ENCODE measurements at places on chromosomes 3 and 15. TPM values are rescaled to one million over a fixed set of nuclear protein-coding genes. Genes with fewer than 3 reads are reported as not detected.

- DNase-seq, result no peak
These were observed 77.0 kb downstream of the LYSMD4 start for GRCh38 chr15:99656205-99656604.

The CSPG4 gene
- total RNA-seq, result 0.41 TPM

The SLC15A2 gene
- 4.2 TPM for total RNA-seq

- DNase-seq, result no peak
These were observed 28.0 kb upstream of the VGLL4 start for GRCh38 chr3:11671648-11672100.

DNA sequence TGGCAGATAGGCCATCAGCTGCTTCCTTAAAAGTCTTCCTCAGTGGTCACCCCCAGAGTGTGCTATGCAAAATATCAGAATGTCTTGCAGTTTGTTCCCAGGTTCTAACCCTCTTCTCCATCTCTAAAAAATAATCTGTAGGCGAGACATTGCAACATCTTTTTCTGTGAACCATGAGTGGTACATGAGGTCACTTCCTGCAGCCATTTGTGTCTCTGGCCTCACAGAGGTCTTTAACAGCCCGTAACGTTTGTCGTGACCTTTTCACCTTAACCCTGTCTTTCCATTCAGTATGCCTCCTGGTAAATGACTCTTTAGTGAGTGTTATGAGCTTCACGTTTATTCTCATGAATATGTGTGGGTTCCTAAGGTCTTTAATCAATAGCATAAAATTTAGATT is 145.4 kb downstream of the KLHL25 start:
- DNase-seq, result no peak

The KLHL40 gene
- total RNA-seq, result not detected

GRCh38 chr15:70608144-70608543 is 155.2 kb downstream of the UACA start:
- no peak for DNase-seq

The ZMYND10 gene
- total RNA-seq, result 0.86 TPM

The SPTSSB gene
- total RNA-seq, result 30.1 TPM

The ZNF860 gene
- 2.2 TPM for total RNA-seq

DNA sequence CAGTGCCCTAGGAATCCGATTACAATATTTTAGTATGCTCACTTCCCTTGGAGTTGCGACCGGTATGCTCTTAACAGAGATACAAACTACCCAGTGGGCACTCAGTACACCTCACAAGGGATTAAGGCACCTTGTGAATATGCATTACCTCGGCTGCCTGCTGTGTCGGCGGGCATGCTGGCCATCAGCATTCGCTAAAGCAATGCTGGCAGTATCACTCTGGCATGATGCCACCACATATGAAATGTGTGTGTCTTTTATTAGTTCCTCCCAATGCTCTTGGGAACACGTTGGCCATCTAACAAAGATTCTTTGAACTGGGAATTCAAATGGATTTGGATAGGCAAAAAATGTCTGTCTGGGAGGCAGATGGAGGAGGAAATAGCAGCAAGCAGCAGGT is 67.4 kb upstream of the FOXB1 start:
- DNase-seq, result no peak

The TSPAN3 gene
- 337 TPM for total RNA-seq

- DNase-seq, result no peak
These were observed 22.1 kb downstream of the SEMA7A start for GRCh38 chr15:74411686-74412085.

GRCh38 chr3:32865383-32865782 is 47.6 kb downstream of the TRIM71 start:
- DNase-seq, result no peak

GRCh38 chr15:35690698-35691116 is 144.7 kb upstream of the DPH6 start:
- DNase-seq, result no peak

The OR5K1 gene
- not detected for total RNA-seq

The UNC13C gene
- total RNA-seq, result 7.7 TPM

The GREM1 gene
- 0.17 TPM for total RNA-seq

GRCh38 chr15:93420050-93420452 is 331.0 kb upstream of the RGMA start:
- DNase-seq, result no peak

The FANCI gene
- 66.5 TPM for total RNA-seq

The TM4SF4 gene
- 314 TPM for total RNA-seq

The IL5RA gene
- 0.11 TPM for total RNA-seq

DNA sequence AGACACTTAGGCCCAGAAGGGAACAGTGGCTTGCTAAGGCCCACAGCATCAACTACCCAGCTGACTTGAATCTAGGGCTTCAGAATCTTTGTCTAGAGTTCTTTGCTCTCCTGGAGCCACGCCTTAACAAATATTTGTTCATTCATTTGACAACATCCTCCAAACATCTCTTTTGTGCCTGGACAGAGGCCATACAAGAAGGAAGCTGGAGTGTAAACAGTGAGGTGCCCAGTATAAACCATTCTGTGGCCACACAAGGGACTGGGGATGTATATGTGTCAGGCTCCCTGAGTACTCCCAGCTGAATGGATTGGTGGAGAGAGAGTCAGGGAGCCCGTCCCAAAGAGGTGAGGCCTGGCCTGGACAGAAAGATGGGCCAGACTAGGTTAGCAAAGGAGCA is 3.4 kb downstream of the CIB2 start:
- no peak for DNase-seq

- no peak for DNase-seq
These were observed 561.7 kb upstream of the SGO1 start for GRCh38 chr3:20747741-20748140.

GRCh38 chr3:175564363-175564762 is 705.2 kb downstream of the NAALADL2 start:
- DNase-seq, result no peak

GRCh38 chr3:119741657-119742590 is 39.1 kb downstream of the CFAP91 start:
- no peak for DNase-seq

DNA sequence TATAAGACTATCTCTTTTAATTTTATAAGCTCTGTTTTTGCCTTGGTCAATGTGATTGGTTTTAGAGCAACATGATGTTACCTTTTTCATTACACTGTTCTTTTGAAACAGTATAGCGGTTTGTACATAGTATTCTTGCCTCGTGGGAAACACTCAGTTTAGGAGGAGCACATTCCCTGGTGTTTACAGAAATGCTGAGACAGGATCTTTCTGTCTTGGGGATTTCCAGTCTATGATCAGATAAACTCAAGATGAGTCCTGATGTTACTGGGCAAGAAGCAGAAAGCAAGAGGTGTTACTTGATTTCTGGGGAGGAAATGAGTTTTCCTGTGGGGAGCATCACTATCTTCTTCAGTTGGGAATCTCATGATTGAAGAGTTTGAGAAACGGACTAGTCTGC is 2.5 kb downstream of the TMEM266 start:
- DNase-seq, result no peak

DNA sequence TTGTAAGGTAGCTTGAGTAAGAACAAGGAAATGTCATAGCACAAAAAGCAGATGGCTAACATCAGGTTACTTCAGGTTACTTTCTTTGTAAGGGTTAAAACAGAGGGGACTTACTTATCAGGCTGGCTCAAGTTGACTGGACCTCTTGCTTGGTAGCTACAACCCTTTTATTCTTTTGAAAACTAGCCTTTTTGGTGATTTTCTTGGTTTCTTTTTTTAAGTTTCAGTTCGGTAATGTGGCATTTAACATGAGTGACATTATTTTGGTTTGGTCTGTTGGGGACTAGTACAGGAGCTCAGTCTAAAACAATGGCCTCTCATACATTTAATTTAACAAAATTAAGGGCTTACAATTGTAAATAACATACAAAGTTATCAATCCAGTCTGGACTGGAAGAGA is 621.4 kb downstream of the OTOL1 start:
- DNase-seq, result no peak

- DNase-seq, result no peak
These were observed 54.0 kb upstream of the ABHD2 start for GRCh38 chr15:89034305-89034704.

DNA sequence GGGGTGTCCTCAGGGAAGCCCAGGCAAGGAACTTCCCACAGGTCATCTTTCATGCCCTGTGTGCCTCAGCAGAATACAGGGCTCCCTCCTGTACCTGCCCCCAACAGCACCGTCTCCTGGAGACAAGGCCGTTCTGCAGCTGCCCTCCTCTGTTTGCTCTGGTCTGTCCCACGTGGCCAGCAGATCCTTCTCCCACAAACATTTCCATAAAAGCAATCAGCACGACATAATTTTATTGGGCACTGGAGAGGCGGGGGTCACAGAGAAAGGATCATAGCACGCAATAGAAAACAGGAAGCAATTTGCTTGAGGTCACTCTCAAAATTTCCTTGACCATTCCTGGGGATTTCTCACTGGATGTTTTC is 29.4 kb downstream of the STARD5 start:
- DNase-seq, result no peak

The FRMD4B gene
- total RNA-seq, result 39.1 TPM

GRCh38 chr3:41304593-41304992 is 105.3 kb downstream of the CTNNB1 start:
- no peak for DNase-seq

The VEPH1 gene
- total RNA-seq, result 12.3 TPM

DNA sequence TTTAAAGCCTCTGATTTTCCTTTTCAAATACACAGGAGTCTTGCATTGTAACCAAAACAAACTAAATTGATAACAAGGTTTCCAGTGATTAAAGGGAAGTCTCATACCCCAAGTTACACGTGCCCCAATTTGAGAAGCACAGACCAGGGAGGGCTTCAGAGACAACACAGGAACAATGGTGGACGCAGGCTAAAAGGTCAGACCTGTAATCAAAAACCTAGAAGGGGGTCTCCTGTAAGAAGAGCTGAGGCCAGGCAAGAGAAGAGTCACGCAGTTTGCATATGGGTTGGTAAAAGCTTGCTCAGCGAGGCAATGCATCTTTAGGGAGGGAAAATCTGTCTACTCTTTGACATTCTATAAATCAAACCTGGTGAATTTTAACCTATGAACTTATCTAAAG is 58.6 kb upstream of the MCF2L2 start:
- no peak for DNase-seq

The DNAH12 gene
- total RNA-seq, result 1.1 TPM

GRCh38 chr3:172303181-172303580 is 145.1 kb downstream of the GHSR start:
- DNase-seq, result no peak

GRCh38 chr15:90839187-90840071 is 29.0 kb upstream of the FURIN start:
- no peak for DNase-seq

DNA sequence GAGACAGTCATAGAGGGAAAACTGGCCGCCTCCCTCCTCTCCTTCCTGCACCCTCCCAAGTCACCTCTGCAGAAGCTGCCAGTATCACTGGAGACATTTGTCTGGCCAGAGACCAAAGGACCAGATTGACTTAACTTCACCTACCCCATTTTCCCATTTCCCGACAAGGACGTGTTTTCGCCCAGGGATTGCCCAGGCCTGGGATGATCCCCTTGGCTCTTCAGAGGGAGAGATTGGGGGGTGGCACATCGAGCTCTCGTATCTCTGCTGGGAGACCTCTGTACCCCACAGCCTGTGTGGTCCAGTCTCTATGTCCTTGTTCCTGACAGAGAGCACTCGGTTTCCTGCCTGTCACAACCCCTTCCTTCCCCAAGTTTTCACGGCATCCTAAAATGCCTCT is 31.4 kb downstream of the RGMA start:
- no peak for DNase-seq

GRCh38 chr3:134039161-134039862 is 9.6 kb upstream of the SLCO2A1 start:
- DNase-seq, result no peak
